ENCODE measurements at places on chromosomes 2 and 18.

DNA sequence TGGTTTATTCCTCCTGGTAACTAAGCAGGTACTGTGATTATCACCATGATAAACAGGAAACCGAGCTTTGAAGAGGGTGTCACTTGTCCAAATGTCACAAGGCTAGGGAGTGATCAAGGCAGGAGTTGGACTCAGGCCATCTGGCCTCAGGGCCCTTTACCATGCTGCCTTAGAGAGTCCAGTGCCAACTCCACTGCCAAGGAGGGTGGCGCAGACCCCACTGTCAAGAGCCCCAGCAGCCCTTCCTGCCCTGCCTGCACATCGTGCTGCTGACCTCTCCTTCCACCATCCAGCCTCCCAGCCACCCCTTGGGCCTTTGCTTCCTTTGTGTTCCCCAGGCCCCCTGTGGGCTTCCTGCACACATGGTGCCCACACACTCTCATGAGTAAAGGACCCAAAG, 48.3 kb downstream of the TNS1 start:
- no peak for DNase-seq

DNA sequence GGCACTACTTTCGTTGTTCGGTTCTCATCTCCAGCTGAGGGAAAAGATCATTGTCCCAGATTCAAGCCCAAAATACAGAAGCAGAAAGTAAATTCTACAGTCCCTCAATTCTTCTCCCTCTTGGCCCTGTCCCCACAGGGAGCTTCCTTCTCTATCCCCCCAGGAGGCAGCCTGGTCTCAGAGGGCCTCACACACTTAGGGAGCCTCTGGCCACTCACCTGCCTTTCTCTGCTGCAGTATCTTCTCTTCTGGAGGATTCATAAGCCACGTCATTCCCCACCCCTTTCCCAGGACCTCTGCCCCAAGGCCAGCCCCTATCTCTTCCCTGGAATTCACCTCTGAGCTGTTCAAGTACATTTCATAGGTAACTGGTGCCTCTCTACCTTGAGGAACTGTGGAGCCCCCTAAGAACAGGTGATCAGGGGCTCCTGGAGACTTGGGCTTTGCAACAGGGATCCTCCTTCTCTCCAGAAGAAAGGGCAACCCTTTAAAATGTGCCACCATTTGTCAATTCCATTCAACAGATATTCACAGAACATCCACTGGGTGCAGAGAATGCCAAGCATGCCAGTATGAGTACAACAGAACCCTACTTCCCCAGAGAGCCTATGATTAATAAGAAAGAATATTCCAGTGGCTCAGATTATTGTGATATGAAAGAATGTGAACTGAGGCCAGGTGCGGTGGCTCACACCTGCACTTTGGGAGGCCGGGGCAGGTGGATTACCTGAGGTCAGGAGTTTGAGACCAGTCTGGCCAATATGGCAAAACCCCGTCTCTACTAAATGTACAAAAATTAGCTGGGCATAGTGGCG, 72.9 kb downstream of the CIB4 start:
- DNase-seq: no peak

DNA sequence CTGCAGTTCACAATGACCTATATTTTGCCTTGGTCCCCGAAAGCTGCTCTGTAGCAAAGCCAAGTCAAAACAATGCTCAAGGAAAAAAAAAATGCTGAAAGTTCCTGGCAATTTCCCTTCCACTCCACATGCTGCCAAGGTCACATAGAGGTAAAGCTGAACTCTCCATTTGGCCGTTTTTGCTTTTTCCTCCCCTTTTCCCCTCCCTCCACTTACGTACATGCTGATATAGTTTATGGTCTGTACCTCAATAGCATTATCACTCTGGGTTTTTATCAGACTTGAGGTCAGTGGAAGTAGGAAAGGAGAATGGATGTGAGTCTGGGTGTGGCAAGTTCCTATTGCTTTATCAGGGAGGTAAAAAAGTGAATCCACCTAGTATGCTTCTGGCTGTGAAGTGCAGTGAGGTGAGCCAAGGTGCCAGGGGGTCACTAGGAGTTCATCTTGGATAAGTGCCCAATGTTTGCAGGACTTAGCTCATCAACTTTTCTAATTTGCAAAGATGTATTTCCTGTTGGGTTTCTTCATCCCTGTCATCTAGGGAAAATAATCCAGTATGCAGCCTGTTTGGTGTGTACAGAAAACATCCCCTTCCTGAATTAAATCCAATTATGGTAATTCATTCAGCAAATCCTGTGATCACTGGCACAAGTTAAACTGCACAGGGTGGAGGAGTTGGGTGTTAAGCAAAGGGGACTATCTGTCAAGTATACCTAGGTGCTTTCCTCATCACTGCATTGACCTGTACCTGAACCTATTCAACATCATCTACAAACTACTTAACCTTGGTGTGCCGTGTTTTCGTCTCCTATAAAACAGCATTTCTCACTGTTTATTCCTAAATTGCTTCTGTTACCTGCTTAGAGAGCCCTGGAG, 124.3 kb upstream of the CYP26B1 start:
- no peak for DNase-seq

GRCh38 chr2:55609938-55610578, 7.4 kb downstream of the PPP4R3B start:
- no peak for DNase-seq

- DNase-seq: no peak
Observed at GRCh38 chr2:221200184-221200839, 371.8 kb downstream of the EPHA4 start.

- DNase-seq: no peak
Observed at GRCh38 chr18:5543036-5543680, 639 bp downstream of the EPB41L3 start.

DNA sequence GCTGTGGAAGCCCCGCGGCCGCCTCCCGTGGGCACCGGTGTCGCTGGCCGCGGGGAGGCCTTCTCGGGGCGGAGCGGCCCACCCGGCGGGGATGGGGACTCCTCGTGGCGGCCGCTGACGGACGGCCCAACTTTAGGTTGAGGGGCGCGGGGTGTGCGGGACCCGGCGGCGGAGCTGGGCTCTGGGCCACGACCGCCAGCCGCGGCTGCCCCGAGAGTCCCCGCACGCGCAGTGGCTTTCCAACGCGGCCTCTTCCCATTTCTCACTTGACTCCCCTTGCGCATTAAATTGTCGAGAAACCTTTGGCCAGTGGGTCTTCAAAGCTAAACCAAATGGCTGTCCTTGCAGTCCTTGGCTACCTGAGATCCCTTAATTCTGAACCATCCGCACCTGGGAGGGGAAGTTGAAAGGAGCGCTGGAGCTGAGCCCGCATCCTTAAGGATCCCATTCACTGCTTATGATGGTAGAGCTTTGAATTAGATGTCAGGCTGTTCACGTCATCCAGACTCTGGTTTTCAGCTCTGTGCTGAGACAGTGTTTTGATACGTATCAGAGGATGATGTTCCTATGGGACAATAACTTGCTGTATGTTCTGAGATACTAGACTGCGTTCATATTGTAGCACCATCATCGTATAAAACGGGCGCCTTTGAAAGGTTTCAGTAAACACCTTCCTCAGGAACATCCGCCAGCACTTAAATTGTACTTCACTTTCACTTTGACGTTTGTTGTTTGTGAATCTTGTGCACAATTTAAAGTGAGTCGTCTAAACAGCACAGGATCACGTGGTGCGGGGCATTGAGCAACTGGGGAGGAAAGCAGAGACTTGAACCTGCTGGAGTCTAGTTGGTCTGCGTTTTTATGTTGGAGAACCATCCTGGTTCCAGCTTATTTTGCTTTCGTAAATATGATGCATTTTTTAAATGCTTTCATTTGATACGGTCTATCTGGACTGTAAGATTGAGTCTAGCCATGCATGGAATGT, 874 bp downstream of the CLIP4 start:
- peak; percentile 84 for DNase-seq

- no peak for DNase-seq
Observed at GRCh38 chr2:67548317-67549201, 151.4 kb downstream of the ETAA1 start.

GRCh38 chr18:4246374-4246773, 208.7 kb downstream of the DLGAP1 start:
- DNase-seq: no peak

DNA sequence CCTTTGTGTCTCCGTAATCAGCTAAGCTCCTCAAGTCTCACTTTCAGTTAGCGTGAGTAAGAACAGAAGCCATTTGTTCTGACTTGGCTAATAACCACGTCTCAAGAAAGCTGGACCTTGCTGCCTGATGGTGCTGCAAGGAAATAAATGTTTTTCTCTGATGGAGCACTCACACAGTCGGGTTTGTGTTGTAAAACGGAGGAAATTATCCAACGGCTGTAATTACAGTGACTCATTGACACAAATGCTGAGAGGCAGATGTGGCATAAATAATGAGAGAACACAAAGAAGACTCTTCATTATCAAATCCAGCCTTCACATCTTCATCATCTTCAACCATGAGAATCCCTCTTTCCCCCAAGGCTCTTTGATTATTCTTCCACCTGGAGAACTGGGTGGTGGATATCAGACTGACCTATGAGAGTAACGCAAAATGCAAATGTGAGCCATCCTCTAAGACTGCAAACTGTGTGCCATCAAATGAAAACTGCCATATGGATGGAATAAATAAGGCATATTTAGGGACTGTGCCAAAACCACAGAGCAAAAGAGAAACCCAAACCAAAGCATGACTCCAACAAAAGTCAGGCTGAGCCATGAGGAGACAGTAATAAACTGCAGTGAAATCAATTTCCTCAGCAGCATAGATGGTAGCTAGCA, 252.6 kb downstream of the RND3 start:
- no peak for DNase-seq

DNA sequence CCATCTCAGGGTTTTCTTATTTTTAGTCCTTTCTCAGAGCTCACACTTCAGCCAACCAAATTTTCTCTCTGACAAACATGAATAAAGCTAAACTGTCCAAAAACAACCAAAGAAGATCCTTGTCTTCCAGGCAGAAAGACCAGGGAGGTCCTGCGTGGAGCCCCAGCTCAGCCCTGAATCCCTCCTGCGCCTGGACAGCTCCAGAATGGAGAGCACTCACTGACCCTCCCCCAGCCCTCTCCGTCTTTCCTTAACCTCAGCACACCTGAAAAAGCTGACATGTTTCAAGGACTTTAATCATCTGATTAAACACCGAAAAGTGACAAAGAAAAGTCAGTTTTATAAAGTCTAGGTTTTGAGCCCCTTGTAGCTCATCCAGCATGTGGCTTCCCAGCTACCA, 22.9 kb upstream of the GNAL start:
- DNase-seq: no peak

GRCh38 chr2:228675091-228675490, 493.6 kb upstream of the SPHKAP start:
- no peak for DNase-seq

- no peak for DNase-seq
Observed at GRCh38 chr2:240230291-240230931, 90.0 kb upstream of the OTOS start.

DNA sequence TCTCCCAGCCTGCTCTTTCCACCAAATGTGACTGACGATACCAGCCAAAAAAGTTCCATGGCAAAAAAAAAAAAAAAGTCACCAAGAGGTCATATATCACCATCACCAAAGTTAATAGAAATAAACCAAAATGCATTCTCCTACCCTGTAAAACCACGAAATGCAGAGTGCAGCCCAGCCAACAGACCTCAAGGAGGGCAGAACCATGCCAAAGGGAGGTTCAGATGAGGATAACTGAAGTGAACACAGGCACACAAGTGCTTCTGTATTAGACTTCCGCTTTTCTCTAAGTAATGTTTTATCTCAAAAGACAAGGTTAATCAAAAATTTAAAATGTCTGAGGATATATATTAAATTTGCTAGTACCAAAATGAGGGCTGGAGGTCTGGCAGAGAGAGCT, 5.5 kb downstream of the SERPINE2 start:
- DNase-seq: no peak

DNA sequence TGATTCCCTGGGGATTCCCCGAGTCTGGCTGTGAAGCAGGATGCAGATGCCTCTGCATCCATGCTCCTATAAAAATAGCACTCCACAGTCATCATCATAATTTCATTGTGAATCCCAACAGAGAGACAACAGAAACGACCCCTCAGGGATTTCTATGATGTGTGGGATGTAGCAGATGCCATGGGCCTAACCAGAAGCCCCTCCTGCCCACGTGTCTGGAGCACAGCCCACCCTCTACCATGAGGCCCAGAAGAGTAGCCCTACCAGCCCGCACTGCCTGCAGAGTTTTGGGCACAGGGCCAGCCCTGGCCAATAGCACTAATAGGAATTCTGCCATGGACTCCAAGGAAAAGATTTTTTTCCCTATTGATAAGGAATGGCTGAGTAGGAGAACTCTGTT, 66.6 kb downstream of the GYPC start:
- DNase-seq: no peak

GRCh38 chr2:36493306-36493705, 104.7 kb downstream of the FEZ2 start:
- no peak for DNase-seq

GRCh38 chr2:229412686-229413085, 141.6 kb upstream of the PID1 start:
- no peak for DNase-seq

- DNase-seq: peak; percentile 64
Observed at GRCh38 chr2:71510196-71510807, 56.9 kb downstream of the DYSF start.

DNA sequence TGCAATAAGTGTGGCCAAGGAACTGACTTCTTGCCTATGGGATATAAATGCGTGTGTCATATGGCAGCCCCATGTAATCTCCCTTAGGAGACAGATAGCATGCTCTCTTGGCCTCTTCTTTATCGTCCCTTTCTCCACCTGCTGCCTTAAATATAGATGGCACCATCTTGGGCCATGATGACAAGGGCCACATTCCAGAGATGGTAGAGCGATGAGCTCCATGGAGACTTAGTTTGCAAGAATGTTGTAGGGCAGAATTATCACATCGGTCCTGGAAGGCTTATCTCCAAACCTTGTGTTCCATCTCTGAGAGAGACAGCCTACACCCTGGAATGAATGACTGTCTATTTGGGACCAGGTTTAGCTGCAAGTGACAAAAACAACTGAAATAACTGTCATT, 536.7 kb downstream of the TNS1 start:
- DNase-seq: no peak

GRCh38 chr2:28613186-28613585, 117.3 kb downstream of the PLB1 start:
- DNase-seq: no peak

GRCh38 chr2:50765146-50765545, 266.8 kb downstream of the NRXN1 start:
- no peak for DNase-seq
